ENCODE measurements at places on chromosomes 2 and 18.

DNA sequence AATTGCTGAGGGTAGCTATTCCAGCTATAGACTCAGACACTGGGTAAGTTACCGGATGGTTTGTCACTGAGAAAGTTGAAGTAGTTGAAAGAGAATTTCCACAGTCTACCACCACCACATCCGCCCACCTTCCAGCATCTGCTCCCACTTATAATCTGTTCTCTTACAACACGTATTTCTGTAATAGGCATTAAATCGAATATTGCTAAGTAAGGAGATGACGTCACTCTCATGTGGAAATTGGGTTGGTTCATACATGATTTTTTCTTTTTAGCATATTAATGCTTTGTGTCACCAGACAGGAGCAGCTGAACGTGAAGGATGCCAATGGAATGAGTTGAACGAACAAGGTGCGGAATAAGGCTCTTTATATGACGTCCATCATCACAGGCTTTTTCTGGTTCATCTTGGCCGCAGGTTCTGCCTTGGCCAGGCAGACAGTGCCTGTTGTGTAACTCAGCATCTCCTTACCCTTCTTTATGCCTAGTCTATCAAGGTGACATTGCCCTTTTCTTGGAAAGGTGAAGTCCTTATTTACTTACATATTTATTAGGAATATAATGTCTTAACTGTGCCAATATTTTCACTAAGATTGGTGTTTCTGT is 45.9 kb downstream of the THUMPD2 start:
- DNase-seq: no peak

- DNase-seq: no peak
These were observed 68.7 kb downstream of the CDH2 start for GRCh38 chr18:28108254-28108653.

DNA sequence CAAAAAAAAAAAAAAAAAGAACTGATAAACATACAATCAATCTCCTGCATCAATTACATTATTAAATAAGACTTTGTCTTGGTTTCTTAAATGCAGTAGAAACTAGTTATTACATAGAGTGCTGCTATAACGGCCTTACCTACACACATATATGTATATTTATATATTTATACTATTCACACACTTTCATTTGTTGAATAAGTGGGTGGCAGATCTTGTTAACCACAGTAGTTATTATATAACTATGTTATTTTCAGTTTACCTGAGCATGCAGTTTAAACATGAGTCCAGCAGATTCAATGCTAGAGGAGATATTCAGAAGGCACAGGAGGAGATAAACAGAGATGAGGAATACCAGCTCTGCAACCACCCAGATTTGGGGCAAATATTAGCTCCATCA is 81.5 kb upstream of the CD226 start:
- no peak for DNase-seq

GRCh38 chr2:20062615-20063545 is 11.5 kb upstream of the LAPTM4A start:
- no peak for DNase-seq

- no peak for DNase-seq
These were observed 22.2 kb upstream of the ASNSD1 start for GRCh38 chr2:189639007-189639609.

DNA sequence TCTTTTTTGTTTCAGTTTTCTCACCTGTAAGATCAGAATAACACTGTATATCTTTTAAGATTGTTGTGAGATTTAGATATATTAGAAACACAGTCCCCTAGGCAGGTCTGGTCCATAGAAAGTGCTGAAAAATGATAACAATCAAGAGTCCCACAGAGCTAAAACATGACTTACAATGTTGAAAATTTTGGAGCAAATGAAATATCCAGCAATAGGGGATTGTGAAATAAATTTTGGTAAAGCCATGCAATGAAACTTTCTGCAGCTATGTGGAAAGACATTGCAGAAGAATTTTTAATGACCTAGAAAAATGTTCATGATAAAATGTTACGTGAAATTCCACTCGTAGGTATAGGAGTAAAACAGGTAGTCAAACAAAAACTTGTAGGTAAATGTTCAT is 127.6 kb upstream of the SERPINE2 start:
- DNase-seq: no peak

DNA sequence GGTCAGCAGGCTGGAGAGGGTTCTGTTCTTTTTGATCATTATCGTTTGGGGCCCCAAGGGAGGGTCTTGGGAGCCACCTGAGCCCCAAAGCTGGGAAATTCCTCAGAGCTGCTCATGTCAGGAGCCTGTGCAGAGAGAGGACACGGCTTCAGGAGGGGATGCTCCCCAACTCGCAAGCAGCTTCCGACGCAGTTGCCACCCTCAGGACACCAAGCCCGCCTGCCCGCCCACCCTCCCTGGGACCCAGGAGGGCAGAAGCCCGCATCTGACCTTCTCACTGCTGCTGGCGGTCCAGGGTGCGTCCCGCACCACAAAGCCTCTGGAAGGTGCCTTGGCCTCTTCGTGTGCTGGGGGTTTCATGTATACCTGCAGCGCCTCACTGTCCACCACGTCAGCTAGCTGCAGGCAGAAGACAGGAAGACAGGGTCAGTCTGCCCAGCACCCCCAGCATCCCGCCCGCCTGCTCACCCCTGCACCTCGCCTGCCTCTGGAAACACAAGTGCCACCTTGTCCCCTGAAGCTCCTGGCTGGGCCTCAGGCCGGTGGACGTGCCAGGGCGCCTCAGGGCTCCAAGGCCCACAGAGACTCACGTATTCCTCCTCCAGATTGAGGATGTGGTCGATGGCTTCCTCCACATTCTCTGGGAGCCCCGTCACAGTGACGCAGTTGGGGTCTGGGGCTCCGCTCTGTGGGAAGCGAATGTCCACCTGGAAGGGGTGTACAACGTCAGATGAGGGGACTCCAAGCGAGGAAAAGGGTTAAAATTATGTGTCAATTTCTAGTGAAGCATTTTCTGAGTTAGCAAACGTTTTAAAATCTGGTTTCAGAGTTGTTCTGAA is 41.3 kb downstream of the ANO7 start:
- DNase-seq: no peak

DNA sequence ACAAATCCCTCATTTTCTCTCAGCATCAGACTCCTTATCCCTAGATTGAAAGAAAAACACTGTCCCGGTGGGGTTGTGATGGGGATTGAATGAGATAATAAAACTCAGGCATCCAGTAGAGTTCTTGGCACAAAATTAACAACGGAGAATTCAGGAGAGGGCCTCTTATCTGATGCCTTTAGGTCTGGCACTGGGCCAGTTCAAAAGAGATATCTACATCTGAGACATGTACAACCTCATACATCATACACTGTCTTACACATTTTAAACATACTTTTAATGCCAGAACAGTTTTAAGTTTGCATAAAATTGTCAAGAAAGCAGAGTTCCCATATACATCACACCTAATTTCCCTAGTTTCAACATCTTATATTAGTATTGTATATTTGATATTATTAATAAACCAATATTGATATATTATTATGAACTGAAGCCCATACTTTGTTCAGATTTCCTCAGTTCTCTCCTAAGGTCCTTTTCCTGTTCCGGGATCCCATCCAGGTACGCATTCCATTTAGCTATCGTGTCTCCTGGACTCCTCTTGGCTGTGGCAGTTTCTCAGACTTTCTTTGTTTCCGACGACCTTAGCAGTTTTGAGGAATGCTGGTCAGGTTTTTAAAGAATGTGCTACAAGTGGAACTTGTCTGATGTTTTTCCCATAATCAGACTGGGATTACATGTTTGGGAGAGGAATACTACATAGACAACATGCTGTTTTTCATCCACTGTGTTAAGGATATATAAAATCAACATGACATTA is 27.8 kb downstream of the NXPH2 start:
- no peak for DNase-seq

GRCh38 chr2:63861220-63861822 is 19.6 kb downstream of the UGP2 start:
- peak; percentile 40 for DNase-seq

GRCh38 chr2:154189953-154190352 is 318.2 kb downstream of the GALNT13 start:
- DNase-seq: no peak

DNA sequence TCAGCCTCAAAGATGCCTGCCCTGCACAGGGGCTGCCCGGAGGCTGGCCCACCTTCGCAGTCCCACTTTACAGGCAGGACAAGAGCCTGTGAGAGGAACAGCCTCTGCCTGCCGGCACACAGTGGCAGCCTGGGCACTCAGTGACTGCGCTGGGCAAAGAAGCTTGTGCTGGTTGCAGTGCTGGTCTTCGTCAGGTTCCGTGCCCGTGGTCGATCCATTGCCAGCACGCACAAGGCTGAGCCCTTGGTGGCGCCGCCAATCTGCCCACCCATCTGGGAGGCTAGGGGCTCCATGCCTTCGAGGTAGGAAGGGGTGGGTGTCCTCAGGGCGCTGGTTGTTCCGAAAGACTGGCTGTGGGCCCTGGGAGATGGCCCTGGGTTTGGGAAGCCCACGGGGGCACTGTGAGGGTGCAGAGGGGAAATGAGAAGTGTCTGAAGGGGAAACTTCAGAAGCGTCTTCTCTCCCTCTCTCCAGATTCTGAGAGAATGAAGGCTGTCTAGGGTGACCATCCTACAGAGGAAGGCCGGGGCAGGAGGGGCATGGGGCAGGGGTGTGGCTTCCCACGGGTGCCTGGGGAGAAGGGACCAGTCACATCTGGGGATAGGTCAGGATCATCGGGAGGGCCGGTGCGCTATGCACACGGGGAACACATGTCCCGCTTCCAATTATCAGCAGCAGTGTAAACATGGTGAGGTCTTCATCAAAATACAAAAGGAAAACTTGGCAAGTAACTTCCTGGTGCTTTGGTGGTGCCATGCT is 49.1 kb upstream of the HS6ST1 start:
- DNase-seq: no peak

GRCh38 chr18:48179001-48179400 is 230.2 kb downstream of the ZBTB7C start:
- no peak for DNase-seq

- DNase-seq: no peak
These were observed 89.7 kb upstream of the GCFC2 start for GRCh38 chr2:75800456-75800855.

DNA sequence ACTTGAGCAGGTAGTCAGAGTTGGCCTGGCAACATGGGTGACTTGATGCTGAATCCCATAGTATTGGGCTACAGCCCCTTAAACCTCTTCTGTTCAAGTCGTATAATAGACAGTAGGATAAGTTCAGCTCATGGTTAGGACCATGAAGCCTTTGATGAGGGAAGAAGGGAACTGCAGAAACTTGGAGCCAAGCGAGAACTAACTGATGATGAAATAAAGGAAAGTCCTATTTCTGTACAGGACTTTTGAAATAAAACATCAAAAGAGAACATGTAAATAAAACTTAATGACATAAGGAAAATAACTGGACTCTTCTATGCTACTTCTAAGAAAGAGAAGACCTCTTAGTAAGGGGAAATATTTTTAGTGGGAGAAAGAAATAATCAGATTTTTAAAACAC is 51.2 kb upstream of the UGP2 start:
- DNase-seq: no peak

- DNase-seq: no peak
These were observed 77.8 kb downstream of the CHRNA1 start for GRCh38 chr2:174686430-174686829.

DNA sequence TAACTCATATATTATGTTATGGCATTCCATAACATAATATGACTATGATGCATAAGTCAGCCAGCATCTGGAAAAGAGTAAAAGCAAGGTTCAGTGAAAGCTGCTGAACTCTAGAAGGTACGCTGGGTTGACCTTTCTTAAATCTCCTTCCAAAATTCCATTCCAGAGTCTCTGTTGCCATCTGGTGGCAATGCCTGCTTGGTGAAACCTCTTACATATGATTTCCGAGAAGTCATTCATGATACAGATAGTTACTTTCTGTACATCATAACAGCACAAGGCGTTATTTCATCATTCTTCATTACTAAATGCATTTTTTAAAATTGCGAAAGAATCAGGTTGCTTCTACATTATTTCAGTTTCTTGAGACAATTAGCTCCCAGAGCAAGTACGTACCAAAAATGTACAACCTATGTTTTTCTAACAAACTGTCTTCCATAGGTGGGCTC is 7.0 kb upstream of the EPG5 start:
- peak; percentile 65 for DNase-seq

DNA sequence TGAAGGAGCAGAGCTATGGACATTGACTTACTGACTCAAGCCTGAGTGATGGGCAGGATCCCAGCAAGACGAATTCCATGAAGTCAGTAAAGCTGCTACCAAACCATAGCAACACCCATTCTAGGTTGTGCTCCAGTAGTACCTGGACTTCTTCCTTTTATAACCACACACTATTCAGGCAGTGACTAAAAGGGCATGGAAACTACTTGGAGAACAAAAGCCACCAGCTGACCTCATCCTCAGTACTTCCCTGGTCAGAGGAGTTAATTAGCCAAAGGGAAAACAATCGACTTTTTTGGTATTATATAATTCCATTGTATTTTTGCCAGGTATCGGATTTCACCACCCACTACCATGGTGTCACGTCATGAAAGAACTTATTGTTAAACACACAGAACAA is 237.1 kb downstream of the TTC32 start:
- no peak for DNase-seq

- no peak for DNase-seq
These were observed 171.2 kb downstream of the FAM210A start for GRCh38 chr18:13555192-13555591.

DNA sequence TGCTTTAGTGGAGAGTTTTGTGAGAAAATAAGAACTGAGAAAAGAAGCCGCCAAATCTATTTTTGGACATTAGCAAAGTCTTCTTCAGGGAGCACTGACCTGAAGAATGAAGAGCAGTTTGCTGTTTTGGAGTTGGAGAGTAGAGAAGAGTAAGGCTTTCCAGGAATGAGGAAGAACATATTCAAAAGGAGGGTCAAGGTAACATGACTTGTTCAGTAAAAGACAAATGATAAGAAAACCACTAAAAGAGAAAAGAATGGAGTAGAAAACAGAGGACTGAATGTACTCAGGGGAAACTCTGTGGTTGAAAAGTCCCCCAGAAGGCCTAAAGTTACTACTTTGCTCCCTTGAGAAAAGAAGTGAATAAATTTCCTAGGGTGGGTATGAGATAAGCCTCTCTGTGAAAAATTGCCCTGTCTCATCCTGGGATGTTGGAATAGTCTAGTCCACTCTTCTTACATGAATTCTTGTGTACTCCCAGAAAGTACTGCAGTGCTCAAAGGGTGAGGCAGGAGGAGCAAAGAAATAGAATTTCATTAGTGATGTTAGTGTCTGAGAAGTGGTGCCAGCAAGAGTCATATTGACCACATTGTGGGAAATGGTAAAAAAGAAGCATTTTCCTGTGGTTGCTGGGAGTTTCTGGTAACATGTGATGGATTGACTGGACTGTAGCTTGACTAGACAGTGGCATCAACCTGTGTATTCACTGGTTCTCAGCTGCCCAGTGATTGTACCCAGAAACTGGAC is 27.8 kb downstream of the MBD5 start:
- DNase-seq: no peak

GRCh38 chr2:19490846-19491435 is 132.5 kb upstream of the OSR1 start:
- no peak for DNase-seq

Measured in T-cell (primary cell).